AG04450 (cell line): ENCODE measurements at places on chromosomes 12 and 14.

- no peak for DNase-seq
Observed at GRCh38 chr14:66717561-66718140, 209.7 kb downstream of the GPHN start.

- peak; percentile 95 for DNase-seq
Observed at GRCh38 chr14:61145034-61145902, 135.9 kb downstream of the TMEM30B start.

DNA sequence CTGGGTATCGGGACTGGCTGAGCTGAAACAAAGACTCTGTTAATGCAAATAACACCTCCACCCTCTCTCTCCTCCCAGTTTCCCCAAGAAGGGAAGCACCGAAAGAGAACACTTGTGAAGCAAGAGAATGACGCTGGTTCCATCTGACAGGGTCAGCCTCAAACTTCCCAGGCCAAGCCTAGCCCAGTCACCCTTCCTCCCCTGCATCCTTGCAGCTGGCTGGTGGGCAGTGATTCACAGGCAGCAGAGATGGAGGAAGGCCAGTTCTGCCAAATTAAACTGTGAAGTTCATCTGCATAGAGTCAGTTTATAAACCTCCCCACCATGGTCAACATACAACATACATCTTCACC lies 2.8 kb downstream of the LRRC74A start:
- DNase-seq, result no peak

DNA sequence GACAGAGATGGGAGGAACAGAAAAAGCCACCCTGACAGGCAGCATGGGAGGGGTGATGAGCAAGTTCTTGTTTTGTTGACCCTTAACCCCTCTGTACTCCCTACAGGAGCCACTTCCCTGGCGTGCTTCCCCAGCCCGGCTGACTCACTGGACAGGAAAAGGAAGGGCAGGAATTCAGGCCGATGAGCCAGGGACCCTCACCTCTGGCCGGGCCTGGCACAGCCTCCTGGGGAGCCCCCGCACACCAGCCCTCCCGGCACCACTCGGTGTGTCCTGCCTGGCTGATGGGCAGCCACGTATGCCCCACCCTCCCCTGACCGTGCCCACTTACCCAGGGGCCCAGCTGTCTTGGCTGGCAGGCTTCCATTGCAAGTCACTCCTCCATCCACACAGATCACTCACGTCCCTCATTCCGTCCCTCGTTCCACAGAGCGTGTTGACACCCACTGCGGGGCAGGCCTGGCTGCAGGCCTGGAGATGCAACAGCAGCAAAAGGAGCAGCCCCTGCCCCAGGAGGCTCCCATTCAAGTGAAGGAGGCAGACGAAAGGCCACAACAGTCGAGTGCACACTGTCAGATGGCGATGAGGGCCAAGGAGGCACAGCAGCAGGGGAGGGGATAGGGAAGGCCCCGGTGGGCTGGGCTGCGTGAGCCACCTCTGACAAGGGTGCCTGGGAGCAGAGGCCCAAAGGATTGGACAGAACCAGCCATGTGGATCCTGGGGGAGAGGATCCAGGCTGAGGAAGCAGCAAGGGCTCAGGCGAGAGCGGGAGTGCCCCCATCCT lies 19.7 kb upstream of the CD9 start:
- no peak for DNase-seq

DNA sequence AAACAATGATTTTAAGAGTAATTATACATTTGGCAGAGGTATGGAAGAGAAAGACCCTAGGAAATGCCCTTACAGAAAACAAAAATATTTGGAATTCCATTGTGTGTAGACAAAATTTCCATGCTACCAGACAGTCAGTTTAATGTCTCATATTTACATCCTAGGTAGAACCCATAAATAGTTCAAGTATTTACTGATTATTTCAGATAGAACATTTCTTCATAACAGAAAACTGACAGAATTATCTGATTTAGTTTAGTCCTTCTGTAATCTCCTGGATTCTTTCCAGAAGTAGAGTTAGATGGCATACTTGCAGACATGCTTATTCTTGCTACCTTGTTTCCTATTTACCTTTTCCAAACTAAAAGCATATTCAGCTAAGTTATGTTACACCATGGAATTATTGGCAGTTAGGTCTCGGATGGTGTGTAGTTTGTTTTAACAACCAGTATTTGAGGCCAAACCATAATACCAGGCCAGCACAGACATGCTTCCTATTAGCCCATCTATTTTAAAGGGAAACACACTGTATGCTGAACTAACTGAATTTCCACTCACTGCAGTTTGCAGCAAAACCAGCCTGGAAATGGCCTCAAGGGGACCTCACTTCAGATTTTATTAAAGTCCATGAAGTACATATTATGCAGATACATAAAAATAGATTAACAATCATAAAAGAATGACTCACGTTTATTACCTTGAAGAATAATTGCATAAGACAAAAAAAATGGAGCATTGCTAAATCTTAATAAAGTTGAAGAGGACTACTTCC lies 126.6 kb upstream of the LRIG3 start:
- DNase-seq, result no peak
